ENCODE measurements at places on chromosomes 5 and 9.

DNA sequence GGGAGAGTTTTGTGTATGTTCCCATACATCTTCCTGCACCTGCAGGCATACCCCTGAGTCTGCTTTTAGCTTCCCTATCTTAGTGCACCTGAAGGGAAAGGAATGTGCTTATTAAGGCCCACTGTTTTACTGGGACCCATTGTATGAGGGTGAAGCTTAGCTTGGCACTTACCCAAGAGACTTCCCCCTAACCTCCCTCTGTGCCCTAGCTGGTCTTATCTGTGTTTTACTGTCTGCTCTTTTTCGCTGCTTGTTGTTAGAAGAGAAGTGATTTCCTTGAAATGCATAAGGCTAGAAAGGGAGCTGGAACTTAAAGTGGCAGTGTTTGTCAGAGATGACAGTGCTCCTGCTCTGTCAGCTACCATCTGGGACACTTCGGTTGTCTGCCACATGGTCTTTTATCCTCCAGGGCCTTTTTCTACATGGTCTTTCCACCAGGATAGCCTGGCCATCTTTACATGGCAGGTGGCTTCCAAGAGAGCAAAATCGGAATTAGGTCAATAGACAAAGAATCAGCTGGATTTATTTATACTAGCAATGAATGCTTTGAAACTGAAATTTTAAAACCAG is 122.5 kb upstream of the SLC44A1 start:
- DNase-seq: no peak

GRCh38 chr9:121138973-121139372 is 62.7 kb downstream of the RAB14 start:
- no peak for DNase-seq

DNA sequence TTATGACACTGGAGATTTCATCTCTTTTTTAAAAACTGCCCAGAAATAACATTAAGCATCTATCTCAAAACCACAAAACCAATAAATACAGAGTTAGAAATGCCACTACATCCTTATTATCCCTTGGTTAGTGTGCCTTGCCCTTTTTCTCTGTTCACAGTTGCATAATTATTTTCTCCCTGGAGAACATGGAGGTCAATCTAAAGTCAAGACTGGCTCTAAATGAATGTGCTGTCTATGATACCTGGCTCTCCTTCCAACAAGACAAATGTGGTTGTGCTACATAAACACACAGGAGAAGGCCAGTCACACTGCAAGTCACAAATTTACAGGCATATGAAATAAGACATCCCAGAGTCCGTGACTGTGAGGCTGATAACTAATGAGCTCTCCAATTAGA is 2.8 kb downstream of the FBN2 start:
- DNase-seq: no peak

DNA sequence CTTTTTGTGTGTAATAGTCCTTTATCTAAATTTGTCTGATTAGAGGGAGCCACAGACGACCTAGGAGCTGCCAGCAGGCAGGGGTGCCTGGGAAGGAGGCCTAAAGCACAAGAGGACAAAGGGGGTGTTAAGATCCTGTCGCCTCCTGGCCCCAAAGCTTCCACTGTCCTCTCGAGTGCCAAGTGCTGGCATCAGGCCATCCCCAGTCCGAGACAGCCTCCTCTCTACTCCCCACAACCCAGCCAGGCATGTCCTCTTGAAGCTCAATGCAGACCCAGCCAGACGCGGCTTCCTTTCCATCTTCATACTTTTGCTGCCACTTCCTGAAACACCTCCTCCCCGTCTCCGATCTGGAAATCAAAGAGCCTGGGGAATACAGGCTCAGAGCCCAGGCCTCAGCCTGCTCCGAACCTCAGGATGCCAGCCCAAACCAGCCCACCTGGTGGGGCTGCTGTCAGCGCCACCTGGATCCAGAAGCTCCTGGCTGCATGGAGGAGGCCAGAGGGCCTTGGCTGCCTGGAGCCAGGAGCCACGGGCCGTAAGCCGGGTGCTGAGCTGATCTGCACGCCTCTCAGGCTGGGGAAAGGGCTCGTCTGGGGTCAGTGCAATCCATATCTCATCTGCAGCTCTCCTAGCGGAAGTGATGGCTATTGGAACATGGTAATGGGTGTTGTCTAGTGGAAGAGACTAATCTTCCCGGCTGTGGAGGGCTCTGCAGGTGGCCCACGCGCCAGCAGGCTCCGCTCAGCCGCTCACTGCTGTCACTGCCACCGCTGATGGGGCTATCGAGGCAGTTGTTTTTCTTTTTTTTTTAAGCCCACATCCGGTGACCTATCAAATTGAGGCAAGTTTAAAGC is 60.2 kb upstream of the FUBP3 start:
- no peak for DNase-seq

DNA sequence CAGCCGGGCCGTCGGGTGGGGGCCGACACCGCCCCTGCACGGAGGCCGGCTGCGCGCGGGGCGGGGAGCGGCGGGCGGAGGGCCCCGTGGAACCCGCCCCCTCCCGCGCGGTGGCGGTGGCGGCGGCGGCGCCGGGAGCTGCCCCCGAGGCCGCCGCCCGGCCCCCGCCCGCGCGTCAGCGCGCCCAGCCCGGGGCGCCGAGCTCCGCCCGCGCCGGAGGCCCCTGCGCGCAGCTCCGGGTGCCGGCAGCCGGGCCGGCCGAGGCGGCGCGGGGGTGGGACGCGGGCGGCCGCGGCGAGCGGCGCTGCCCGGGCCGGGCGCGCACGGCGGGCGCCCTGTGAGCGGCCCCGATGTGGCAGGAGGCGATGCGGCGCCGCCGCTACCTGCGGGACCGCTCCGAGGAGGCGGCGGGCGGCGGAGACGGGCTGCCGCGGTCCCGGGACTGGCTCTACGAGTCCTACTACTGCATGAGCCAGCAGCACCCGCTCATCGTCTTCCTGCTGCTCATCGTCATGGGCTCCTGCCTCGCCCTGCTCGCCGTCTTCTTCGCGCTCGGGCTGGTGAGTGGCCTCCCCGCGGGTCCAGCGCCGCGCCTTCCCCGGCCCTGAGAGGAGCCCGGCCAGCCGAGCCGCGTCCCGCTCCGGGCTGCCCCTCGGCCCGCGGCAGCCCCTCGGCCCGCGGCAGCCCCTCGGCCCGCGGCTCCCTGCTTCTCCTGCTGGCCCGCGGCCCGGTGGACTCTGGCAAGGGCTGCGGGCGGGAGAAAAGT is at the start of gene ADCY2:
ADCY2 (plus strand) TSS at position 192 of the 766 bp plus-strand sequence; CDS start at position 351, 159 bp downstream.
- DNase-seq: no peak

GRCh38 chr5:32942225-32942989 is 231.3 kb downstream of the NPR3 start:
- DNase-seq: no peak

- no peak for DNase-seq
Measured at GRCh38 chr9:34551751-34552605, 29.2 kb upstream of the ENHO start.

GRCh38 chr9:70579686-70580085 is 165.2 kb upstream of the KLF9 start:
- no peak for DNase-seq

- no peak for DNase-seq
Measured at GRCh38 chr9:113521693-113522255, 58.2 kb downstream of the RGS3 start.

DNA sequence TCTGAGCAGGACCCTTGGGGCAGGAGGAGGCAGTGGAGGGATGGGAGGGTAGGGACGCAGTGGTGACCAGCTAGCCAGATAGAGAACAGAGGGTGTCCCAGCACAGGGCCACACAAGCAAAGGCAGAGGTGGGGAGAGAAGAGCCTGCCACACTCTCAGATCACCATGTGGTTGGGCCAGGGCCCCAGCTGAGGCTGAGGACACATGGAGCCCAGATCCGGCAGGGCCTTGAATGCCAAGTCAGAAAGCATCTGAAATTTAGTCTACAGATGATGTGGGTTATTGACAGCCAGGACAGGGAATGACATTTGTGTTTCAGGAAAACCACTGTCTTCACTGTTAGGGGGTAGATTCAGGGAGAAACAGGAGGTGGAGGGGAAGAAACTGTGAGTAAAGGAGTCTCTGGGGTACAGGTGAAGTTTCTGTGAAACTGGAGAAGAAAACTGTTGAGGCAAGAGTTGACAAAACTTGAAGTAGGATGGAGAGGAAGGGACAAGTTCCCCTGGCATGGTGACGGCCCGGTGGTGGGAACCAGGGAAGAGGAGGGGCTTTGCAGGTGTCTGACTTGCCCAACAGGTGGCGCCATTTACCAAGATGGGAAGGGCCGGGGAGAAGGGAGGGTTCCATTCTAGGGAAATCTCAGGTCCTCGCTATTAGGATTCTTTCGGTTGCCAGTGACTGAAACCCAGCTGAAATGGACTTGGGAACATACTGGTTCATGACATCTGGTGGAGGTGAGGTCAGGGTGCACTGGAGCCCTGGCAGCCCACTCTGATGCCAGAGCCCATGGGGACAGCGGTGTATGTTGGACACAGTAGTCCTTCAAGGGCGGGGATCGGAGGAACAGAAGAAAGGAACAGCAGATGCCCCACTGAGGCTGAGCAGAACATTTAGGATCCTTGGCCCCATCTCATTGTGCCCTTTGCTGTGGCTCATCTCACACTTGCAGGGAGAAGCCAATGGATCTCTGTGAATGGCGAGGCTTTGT is 100.1 kb downstream of the KCNIP1 start:
- peak; percentile 14 for DNase-seq

DNA sequence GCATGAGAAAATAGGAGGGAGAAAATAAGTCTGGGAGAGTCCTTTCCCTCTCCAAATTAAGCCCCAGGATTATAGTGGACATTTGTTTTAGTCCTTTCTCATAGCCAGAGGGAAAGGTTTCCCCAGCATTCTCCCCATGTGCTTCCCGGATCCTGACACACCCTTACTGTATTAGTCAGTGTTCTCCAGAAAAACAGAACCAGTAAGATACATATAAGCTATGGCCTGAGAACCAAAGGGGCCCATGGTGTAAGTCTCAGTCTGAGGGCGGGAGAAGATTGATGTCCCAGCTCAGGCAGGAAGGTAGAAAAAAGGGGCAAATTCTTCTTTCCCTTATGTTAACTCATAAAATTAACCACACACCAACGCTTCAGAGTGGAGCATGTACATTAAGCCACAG is 25.6 kb upstream of the SPATA31D4 start:
- DNase-seq: no peak

DNA sequence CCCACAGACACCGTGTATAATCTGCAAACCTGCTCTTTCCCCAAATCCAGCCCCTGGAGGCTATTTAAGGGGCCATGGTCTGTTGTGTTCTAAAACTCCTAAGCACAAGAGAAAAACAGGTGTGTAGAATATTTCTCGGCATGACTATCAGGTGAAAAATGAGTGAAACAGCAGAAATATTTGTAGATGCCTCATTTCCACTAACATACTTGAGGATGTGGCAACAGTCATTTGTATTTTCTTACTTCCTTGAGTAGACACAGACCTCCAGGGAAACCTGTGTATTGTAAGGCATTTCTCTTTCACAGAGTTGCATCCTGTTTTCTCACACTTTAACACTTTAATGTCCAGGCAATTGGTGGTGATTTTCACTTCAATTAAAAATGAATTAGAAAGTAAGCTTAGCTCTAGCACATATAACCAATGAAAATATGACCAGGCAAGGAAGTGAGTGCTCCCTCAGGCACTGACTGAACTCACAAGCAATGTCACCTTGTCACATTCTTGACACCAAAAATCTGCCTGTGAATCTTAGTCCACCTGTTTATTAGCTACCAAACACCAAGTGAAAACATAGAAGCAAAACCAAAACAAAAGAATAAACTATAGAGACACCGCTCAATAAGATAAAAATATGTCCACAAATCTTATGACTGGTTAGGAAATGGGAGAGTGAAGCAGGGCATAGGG is 64.4 kb downstream of the DIRAS2 start:
- DNase-seq: no peak

- no peak for DNase-seq
Measured at GRCh38 chr5:68376935-68377334, 161.4 kb downstream of the PIK3R1 start.

- DNase-seq: no peak
Measured at GRCh38 chr5:53479045-53479589, 1.3 kb upstream of the FST start.

- no peak for DNase-seq
Measured at GRCh38 chr5:126538579-126538978, 56.4 kb downstream of the ALDH7A1 start.

GRCh38 chr5:160207061-160207460 is 22.2 kb upstream of the FABP6 start:
- DNase-seq: no peak

GRCh38 chr5:131068893-131069643 is 96.0 kb downstream of the HINT1 start:
- DNase-seq: peak; percentile 42

GRCh38 chr5:141692533-141692888 is 10.5 kb upstream of the ARAP3 start:
- no peak for DNase-seq

DNA sequence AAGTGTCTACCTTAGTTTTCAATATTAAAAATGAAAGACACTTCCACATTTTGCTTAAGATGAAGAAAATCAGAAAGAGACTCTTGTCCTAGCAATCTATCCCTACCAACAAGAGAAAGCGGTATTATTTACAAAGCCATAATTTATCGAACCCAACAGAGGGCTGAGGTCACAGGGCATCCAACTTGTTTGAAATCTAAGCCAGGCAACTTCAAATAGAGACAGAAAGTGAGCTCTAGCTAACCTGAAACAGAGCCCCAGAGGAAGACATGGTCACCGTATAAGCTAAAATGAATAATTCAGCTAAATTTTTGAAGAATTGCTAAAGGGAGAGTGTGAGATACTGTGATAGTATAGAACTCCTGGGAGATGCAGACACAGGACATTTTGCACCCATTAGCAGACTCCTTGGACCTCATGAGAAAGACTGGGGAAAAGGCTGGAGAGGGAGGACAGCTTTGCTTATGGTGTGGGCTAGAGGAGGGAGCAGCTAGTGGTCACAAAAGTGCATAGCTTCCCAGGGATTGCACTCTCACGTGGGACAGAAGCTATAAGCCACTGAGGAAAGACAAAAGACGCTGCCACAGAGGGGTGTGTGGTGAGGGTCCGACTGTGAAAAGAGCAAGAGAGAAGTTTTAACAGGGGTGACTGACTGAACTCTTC is 624.2 kb upstream of the GRIN3A start:
- no peak for DNase-seq

- DNase-seq: no peak
Measured at GRCh38 chr5:38373743-38374142, 115.4 kb downstream of the EGFLAM start.

GRCh38 chr5:97266576-97266975 is 83.5 kb upstream of the RIOK2 start:
- DNase-seq: no peak

DNA sequence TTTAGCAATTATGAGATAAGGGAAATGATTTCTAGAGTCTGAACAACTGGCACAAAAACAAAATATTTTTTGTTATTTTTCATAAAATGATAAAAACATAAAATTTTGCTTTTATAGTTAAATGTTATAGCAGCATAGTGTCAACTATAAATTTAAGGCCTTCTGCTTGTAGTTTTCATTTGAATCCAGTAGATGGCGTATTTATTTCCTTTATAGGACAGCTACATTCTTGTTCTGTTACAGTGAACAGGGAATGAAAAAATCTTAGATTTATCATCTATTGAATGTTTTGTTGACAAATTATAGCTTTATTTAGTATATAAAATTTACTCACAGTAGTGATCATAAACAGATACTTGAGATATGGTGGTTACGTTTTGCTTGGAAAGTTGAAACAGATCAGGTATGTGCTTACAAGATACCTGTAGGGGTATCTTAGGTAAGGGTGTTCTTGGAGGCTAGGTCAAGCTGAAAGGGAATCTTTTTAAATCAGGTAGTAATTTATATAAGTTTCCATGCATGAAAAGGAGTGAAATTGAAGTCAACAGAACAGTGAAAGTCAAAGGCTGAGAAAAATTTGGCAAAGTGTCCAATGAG is 239.3 kb upstream of the GRIN3A start:
- no peak for DNase-seq

Data from activated CD4-positive, alpha-beta T cell treated with anti-CD3 and anti-CD28 coated beads, Interleukin-2, amount 50 U/mL, for 1 hour (primary cell).